ENCODE measurements at places on chromosomes 13 and 19. TPM values are rescaled to one million over a fixed set of nuclear protein-coding genes. Genes with fewer than 3 reads are reported as not detected.

Gene ZGLP1
- total RNA-seq, result 2.4 TPM

Gene ZNF823
- total RNA-seq, result 4.8 TPM

Gene PRR22
- 4.5 TPM for total RNA-seq

Gene GNG7
- total RNA-seq, result 0.14 TPM

Gene EPS8L1
- 4.8 TPM for total RNA-seq

Gene LRRC63
- 1.1 TPM for total RNA-seq

Gene MADCAM1
- 0.18 TPM for total RNA-seq

Gene RNF17
- not detected for total RNA-seq

Gene RPL18
- 1,606 TPM for total RNA-seq

Gene CYP2A7
- total RNA-seq, result not detected

Gene HIPK4
- not detected for total RNA-seq

Gene TNNT1
- 0.48 TPM for total RNA-seq

Gene ICAM5
- total RNA-seq, result 0.70 TPM

Gene SIGLEC10
- 5.0 TPM for total RNA-seq

Gene CRX
- total RNA-seq, result not detected

Gene SIX5
- total RNA-seq, result 0.82 TPM

All from T-helper 2 cell treated with Interferon-gamma antibody and Interleukin-4, amounts not matched to agents 100 ng/mL and 5 ng/mL, for 36 hours (primary cell).